CD4-positive, alpha-beta T cell treated with Interleukin-15 for 4 hours (primary cell): ENCODE measurements at places on chromosomes 6 and 20.
A peak's percentile ranks its signal among the peaks of the same experiment; 100 is the strongest.

DNA sequence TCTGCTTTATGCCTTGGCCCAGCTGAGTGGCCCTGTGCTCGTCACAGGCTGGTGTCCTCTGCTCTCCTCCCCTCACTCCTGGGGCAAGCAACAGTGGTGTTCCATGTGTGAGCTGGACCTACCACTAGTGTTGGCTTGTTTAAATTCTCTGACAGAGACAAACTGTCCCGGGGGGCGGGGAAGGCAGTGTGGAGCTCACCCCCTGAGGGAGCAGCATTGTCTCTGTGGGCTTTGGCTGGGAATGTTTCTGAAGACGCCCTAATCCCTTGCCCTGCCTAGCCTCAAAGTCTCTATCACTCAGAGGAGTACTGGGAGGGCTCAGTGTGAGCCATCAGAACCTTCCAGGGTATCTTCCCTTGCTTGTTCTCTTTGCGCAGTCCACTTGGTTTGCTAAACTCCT is 5.2 kb upstream of the VEGFA start:
- DNase-seq, result no peak

GRCh38 chr20:50983321-50983720 is 24.7 kb downstream of the MOCS3 start:
- no peak for DNase-seq

DNA sequence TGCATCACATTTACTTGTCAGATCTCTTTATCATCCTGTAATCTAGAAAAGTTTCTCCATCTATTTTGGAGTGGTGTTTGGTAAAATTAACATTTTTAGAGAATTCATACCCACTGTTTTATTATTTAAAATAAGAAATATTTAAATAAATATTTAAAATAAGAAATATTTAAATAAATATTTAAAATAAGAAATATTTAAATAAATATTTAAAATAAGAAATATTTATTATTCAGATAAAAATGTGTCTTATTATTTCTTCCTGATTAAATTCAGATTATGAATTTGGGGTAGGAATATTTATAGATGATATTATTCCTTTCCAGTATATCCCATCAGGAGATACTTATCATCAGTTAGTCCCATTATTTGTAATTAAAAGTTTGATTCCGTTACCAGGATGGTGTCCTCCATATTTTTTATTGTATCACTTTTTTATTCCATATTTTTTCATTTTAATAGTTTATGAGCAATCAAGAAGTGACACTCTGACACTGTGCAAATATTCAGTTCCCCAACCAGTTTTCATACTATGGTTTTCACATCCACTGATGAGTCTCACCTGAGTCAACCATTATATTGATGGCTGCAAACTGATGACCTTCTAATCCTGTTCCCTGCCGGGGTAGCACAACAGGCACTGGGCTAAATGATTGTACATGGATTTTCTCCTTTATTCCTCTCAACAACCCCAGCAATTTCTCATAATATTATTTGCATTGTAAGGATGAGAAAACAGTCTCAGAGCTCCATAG is 1023.0 kb downstream of the KIF16B start:
- no peak for DNase-seq

- no peak for DNase-seq
Observed at GRCh38 chr20:2738331-2739041, 45.9 kb downstream of the EBF4 start.

- DNase-seq, result no peak
Observed at GRCh38 chr6:137206577-137206976, 12.6 kb downstream of the IFNGR1 start.

GRCh38 chr6:23964865-23965264 is 161.2 kb upstream of the NRSN1 start:
- DNase-seq, result no peak

GRCh38 chr6:157029980-157030690 is 253.0 kb downstream of the ARID1B start:
- DNase-seq, result no peak

GRCh38 chr6:168218785-168219566 is 100.6 kb downstream of the DACT2 start:
- no peak for DNase-seq

- DNase-seq, result no peak
Observed at GRCh38 chr6:166809721-166810120, 146.6 kb downstream of the RNASET2 start.

GRCh38 chr6:18433059-18433458 is 45.9 kb downstream of the RNF144B start:
- no peak for DNase-seq

DNA sequence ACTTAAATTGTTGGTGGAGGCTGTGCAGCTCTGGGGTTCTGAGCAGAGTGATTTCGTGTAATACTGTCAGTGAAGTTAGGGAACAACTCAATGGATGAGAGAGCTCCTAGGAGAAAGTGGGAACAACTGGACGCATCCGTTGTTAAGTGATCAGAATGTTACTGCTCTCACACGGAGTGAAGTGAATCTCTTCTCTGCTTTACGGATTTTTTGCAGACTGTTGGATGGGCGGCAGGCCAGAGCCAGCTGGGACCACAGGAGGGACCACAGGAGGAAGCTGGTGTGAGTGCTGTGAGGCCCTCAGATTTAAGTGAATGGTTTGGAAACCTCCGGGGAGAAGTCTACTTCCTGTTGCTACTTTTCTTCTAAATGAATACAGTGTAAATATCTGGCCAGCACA is 23.7 kb upstream of the PPP1R14C start:
- DNase-seq, result no peak

- DNase-seq, result no peak
Observed at GRCh38 chr6:154511791-154512190, 1.3 kb upstream of the CNKSR3 start.

GRCh38 chr20:588476-588875 is 21.6 kb downstream of the TCF15 start:
- DNase-seq, result no peak

DNA sequence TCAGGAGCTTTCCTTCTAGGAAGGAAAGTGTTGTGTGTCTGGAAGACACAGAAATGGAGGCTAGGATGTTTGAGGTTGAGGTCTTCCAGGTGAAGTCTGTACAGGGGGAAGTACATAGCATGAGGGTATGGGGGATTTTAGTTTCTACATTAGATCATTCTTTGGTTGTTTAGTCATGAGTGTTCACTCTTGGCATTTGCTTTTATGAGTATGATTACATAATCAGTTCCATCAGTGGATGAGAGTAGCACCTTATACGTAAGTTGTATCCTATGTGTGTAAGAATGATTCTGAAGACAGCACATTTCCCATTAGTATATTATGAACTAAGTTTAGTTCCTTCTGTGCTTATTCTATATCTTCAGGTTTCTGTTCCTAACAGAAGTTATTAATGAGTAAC is 1.9 kb downstream of the CDYL start:
- no peak for DNase-seq

DNA sequence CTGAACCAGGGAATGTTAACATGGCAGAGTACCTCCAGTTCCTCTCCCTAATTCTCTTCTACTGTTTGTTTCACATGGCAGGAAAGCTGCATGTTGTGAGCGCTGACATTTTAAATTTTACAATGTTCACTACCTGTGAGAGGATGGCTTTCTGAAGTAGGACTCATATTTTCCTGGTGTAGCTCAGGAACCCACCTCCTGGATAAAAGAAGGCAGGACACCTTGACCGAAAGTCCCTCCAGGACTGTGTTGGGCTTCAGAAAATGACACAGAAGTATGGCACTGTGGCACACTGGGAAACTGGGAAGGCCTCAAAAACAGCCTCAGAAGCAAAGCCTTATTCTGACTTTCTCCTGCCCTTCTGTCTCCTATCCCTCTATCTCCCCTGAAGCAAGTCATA is 33.3 kb downstream of the PTPRK start:
- DNase-seq, result no peak

DNA sequence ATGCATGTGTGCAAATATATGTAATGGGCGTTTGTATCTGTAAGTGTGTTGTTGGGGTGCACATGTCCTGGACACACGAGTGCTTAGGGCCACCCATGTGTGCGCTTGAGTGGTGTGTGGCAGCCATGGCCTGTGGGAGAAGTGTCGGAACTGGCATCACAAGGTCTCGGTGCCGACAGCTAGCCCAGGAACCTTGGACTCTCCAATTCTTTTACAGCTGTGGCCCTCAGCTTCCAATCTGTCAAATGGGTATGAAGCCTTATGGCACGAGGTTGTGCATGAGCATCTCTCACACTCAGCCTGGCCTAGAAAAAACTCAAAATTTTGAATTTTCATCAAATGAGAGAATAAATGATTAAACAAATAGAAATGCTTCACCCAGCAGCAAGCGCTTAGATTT is 42.0 kb downstream of the SPDEF start:
- DNase-seq, result no peak

- no peak for DNase-seq
Observed at GRCh38 chr20:55424968-55425367, 580.4 kb downstream of the CBLN4 start.

DNA sequence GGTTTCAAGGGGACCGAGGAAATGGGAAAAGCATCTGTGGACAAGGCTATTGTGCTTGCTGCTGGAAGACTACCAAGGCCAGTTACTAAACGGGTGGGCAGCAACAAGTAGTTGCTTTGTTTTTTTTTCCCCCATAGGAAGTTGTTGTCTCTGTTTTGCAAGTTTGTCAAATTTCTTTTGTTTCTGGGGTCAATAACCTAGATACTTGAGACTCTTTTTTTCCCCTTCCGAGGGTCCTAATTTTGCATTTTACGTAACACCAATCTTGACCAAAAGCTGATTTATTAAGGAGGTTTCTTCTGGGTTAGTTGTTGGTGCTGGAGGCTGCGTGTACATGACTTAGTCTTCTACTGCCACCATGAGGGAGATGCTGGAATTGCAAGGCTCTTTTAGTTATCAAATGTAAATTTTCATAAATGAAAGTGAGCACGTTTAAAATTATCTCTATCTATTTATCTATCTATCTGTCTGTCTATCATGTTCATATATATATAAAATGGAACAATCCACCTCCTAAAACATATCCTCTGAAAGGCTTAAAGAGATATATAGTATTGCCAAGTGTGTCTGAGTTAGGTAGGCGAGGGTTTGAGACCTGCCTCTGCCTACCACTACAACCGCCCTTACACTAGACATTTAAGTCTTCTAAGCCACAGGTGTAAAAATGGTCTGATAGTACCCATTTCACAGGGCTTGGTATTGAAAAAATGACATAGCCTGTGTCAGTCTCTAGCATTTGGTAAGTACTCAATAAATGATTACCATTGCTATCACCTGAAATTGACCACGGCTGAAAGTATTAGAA is 60.2 kb downstream of the GCLC start:
- DNase-seq, result peak; percentile 74

GRCh38 chr6:147207837-147208754 is 3.9 kb downstream of the STXBP5 start:
- DNase-seq, result no peak

- DNase-seq, result no peak
Observed at GRCh38 chr6:22709803-22710202, 140.4 kb downstream of the HDGFL1 start.

DNA sequence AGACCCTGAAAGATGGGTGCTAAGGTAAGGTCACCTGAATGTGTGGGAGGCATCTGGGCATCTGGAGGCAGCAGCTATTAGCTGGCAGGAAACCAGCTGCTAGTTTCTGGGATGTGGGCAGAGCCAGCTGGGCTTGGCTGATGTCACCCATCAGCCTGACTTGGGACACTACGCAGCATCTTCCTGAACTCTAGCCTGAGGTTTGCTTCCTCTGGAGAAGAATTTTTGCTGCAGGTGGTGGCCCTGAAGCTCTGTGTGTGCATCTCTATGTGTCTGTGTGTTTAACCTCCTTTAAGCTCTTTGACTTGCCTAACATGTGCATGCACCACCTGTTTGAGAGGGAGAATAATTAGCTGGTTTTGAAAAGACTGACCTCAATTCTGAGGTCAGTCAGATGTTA is 465.1 kb upstream of the CHD6 start:
- DNase-seq, result no peak

DNA sequence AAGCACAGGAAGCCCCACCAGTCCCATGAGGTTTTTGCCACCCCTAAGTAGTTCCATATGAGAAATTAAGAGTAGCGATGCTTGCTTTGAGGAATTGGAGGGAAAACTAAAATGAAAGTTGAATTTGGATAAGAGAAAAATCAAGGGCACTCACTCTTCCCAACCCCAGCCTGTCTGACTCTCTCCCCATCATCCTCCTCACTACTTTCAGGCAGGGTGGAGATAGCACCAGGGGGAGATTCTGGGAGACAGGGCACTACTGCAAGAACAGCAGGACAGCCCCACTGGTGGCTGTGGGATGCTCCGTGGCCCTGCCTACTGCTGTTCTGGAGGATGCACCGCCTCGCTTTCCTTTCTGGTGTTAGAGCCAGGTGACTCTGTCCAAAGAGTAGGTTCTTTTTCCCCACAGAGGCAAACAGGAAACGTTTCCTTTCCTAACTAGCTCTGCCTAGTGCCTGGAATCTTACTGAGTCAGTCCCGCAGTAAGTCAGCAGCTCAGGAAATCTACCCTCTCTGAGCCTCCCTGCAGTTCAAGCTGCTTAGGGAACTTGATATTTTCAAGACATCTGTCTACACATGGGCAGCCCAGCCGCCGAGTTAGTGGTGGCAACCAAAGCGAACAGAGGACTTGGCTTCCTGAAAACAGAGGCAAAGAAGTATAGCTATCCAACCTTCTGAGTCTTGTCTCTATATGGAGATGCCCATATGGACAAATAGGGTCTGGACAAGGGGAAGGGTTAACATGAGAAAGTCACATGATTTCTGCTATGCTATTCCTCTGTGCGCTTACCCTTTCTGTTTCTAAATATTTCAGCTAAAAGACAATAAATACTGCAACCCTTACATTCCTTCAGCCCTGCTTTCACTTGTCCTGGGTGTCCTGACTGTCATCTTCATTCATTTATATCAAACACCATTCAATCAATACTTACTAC is 11.4 kb downstream of the HLA-E start:
- DNase-seq, result no peak

DNA sequence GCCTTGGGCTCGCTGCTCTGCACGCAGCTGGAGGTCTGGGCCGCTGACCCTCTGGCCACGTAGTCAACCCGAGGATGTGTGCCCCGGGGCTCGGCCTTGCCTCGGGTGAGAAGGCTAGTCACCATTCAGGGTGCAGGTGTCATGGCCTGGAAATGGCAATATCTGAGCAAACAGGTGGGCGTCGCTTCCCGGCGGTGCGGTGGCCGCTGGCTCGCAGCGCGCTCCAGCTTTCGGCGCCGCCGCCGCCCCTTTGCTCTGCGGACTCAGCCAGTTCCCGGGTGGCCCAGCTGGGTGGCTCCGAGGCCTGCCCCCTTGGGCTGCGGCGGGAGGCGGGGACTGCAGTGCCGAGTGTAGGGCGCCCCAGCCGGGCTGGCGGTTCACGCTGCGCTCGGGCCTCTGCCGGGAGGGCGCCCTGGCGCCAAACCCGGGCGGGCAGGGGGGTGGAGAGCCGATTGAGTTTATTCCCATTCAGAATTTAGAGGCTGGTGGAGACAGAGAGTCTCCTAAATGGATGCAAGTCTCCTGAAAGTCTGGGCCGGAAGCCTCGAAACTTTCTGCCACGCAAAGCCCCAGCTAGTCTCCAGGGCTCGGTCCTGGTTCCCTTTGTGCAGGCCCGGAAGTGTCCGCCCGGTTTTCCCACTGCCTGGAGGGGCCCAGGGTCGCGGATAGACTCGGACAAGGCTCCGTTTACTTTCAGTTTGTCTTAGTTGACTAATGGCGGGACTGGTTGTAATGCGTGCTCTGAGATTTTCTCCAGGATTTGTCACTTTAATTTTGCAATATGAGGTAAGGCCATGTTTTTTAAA is 11.3 kb upstream of the TFAP2A start:
- no peak for DNase-seq

GRCh38 chr20:2755451-2756055 is 44.9 kb downstream of the CPXM1 start:
- DNase-seq, result no peak

- DNase-seq, result no peak
Observed at GRCh38 chr6:31972709-31973350, 892 bp upstream of the DXO start.

GRCh38 chr6:125445054-125445453 is 143.3 kb upstream of the HDDC2 start:
- DNase-seq, result no peak

- DNase-seq, result peak; percentile 80
Observed at GRCh38 chr6:225121-225721, 67.1 kb upstream of the DUSP22 start.
